ENCODE measurements at places on chromosomes 7 and 10.

- no peak for DNase-seq
Measured at GRCh38 chr10:51176976-51177695, 102.8 kb downstream of the PRKG1 start.

GRCh38 chr7:1972744-1973143 is 260.0 kb downstream of the MAD1L1 start:
- no peak for DNase-seq

- DNase-seq, result no peak
Measured at GRCh38 chr7:29177963-29178600, 16.5 kb upstream of the CHN2 start.

GRCh38 chr10:132419538-132420468 is 22.8 kb downstream of the PWWP2B start:
- DNase-seq, result no peak

- DNase-seq, result no peak
Measured at GRCh38 chr7:141342621-141343408, 208.4 kb upstream of the AGK start.

DNA sequence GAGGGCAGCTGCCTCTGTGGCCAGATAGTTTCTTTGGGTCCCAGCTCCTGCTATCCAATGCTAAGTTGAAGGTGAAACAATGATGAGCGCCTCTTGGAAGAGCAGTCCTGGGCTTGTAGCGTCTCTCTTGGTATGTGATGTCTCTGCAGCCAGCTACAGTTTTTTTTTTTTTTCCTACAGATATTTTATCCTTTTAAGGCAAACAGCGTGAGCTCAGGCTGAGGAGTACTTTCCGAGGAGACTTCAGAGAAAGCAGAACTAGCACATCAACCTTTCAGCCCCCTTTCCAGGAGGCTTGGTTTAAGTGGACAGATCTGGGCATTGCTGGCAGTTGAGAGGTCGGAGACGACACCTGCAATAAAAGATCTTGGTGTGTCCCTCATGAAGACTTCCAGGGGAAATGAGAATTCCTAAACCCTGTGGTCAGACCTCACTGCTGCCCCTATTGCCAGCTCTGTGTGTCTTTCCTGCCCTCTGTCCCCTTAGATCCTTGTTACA is 9.1 kb downstream of the PRKG1 start:
- no peak for DNase-seq

- no peak for DNase-seq
Measured at GRCh38 chr10:529468-530230, 159.8 kb downstream of the DIP2C start.

DNA sequence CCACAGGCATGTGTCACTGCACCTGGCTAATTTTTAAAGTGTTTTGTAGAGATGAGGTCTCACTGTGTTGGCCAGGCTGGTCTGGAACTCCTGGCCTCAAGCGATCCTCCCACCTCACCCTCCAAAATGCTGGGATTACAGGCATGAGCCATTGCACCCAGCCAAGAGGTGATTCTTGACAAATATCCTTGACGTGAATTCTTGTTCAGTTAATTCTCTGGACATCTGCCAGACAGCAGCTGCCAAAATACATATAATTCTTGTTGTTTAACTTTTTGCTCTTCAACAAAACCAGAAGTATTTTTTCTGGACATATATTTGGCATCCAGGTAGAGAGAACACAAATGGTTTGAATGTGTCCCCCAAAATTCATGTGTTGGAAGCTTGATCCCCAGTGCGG is 3.2 kb downstream of the ACADSB start:
- no peak for DNase-seq

- DNase-seq, result no peak
Measured at GRCh38 chr7:88771417-88771816, 11.9 kb downstream of the ZNF804B start.

GRCh38 chr10:133481657-133482056 is 27.9 kb downstream of the SCART1 start:
- no peak for DNase-seq

DNA sequence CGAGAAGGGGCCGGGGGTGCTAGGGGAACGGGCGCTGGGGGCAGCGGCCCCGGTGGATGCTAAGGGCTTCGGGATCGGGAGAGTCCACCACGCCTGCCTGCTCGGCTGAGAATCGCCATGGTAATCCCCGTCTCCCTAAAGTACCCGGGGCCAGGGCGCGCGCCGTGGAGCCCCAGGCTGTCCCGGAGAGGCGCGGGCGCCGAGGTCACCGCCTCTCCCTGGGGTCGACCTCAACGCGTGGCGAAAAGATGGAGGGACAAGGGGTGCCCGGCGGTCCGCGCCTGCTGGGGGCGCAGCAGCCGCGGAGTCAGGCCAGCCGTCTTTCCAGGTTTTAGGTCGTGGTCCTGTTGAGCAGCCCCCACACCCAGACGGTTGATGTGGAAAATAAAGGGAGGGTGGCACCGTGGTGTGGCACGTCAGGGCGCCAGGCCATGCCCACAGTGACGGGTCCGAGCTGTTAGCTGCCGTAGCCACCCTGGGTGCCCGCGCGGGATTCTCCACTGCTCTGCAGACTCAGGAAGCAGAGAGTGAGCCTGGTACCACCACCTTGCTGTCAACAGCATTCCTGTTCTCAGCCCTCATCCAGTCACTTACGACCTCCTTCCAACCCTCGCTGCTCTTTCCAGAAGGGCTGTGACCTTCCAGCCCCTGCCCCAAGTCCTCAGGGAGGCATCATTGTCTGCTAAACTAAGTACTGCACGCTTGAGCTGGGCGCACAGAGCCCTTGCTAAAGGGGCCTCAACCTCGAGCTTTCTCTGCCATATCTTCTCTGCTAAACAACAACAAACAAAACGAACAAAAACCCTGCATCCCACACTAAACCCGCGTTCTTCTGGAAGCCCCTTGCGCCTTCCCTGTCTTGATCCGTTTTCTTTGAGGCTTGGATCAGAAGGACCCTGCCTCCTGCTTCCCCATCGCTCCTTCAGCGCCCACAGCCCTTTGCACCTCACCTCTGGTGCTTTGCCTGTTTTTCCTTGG is 666 bp downstream of the SMKR1 start:
- DNase-seq, result no peak

GRCh38 chr10:13665516-13666262 is 78.9 kb downstream of the PRPF18 start:
- no peak for DNase-seq

- peak; percentile 46 for DNase-seq
Measured at GRCh38 chr10:68550747-68551411, 9.3 kb upstream of the TET1 start.

DNA sequence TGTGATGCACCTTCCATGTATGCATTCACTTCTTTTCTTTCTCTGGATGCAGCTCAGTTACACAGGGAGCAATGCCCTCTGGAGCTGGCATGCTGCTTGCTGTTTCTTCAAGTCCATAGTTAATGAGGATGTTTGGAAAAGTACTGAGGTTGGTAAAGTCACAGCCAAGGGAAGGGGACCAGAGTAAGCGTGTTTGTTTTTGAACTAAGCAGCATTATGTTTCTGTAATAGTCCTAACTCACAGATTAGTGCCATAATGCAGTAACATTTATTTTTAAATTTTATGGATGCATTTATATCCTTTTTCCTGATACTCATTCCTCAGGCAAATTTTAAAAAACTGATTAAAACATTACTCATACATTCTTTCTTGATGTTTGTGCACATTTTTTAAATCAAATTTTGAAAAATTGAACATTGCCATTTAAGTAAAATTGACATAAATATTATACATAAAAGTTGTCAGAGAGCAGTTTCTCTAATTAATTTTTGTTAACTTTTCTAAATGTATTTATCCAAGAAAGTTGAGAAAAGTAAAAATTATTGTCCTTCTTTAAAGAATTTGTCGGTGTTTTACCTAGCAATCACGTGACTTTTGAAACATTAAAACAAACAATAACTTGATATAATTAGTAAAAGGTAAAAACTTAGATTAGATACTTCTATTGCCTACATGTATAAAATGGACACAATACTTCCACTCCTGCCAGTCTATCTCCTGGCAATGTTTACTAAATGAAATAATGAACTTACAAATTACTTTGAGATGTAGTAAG is 659.6 kb upstream of the ANKRD30A start:
- DNase-seq, result no peak

DNA sequence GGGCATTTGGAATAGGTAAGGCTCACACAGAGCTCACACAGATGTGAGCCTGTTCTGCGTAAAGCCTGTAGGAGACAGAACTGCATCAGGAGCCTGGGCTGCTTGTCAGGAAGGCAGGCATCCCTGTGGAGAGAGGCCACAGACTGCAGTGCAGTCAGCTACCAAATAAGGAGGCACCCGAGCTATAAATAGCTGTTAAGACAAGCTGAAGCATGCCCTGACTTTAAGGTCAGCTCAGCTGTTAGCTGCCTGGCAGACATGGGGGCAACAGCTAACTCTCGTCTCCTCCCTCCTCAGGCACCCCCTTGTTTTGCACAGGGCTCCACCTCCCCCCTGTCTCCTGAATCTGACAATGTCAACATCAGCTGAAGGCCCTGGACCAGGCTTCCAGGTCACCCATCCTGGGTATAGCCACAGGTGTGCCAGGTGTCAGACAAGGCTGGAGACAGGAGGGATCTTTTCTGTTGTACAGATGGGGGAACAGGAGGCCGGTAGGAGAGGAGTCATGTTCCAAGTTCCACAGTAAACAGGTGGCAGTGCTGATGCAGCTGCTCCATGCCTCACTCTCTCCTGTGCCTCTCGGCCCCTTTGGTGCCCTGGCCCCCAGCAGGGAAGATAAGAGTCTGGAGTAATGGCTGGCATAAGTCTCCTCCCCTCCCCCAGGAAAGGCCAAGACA is 27.6 kb upstream of the MKRN1 start:
- no peak for DNase-seq

DNA sequence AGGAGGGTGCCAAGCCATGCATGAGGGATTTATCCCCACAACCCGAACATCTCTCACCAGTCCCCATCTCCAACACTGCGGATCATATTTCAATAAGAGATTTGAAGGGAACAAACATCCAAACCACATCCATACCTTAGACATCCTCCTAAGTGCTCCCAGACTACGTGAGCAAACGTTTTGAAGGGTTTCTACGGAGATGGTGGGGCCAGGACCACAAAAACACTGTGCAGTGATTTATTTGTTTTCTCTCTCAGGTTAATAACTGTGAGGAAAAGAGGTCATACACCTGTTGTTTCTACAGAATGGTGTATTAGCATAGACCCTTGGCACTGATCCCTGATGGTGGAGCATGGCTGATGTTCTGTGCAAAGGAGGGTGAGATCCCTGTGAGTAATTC is 277.8 kb downstream of the FRMD4A start:
- DNase-seq, result no peak

DNA sequence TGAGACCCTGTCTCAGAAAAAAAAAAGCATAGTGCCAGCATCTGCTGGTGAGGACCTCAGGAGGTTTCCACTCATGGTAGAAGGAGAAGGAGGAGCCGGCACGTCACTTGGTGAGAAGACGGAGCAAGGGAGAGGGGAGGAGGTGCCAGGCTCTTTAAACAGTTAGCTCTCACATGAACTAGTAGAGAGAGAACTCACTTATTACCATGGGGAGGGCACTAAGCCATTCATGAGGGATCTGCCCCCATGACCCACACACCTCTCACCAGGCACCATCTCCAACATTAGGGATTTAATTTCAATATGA is 62.9 kb upstream of the VKORC1L1 start:
- DNase-seq, result no peak

DNA sequence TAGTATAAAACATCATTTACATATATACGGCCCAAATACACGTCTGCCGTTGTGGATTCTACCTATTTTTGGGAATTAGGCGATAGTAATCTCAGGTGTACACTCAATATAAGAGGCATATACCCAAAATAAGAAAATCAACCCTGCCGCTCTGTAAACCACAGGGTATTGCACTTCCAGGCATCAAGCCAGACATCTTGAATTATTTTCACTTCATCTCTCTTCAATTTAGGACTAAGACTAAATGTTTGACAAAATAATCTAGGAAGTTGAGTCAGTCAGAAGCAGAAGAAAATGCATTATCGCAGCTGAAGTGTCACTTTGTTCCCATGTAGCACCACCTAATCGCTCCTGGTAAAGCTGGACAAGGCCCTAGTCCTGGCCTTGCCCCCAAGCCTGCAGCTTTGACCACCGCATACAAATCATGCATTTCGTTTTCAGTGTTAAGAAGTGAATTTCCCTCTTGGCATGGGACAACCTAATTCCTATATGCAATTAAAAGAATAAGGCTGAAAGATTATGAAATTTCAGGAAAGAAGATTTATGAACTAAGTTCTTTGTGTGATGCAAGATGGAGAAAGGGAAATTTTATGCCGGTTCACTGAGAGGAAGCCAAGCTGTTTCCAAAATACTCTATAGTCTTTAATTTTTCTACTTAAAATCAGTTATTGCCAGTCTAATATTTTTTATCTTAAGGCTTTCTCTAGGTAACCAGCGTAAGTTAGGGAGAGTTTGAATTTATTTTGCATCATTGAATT is 26.0 kb downstream of the CABCOCO1 start:
- DNase-seq, result no peak

DNA sequence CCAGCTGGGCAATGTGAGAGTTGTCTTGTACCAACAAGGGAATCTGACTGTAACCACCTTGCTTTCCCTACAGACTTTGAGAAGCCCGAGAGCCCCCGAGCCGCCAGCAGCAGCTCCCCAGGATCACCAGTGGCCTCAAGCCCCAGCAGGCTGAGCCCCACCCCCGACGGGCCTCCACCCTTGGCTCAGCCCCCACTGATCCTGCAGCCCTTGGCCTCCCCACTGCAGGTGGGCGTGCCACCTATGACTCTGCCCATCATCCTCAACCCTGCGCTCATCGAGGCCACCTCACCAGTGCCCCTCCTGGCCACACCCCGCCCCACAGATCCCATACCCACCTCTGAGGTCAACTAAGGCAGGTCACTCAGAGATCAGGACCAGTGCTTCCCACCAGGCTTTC is 13.5 kb upstream of the NFKB2 start:
- DNase-seq, result no peak

- peak; percentile 99 for DNase-seq
Measured at GRCh38 chr7:100874577-100875355, at the start of gene SRRT. SRRT (plus strand) TSS chr7:100875103; CDS start chr7:100875591, 488 bp downstream.

- no peak for DNase-seq
Measured at GRCh38 chr7:45687185-45687560, 113.0 kb downstream of the ADCY1 start.

DNA sequence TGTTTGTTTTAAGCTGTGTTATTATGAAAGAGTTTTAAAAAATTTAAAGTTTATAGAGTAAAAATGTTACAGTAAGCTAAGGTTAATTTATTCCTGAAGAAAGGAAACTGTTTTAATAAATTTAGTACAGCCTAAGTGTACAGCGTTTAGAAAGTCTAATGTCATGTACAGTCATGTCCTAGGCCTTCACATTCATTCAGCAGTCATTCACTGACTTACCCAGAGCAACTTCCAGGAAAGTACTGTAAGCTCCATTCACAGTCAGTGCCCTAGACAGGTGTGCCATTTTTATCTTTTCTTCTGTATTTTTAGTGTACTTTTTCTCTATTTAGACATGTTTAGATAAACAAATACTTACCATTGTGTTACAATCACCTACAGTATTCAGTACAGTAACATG is 126.8 kb downstream of the TPK1 start:
- DNase-seq, result no peak

DNA sequence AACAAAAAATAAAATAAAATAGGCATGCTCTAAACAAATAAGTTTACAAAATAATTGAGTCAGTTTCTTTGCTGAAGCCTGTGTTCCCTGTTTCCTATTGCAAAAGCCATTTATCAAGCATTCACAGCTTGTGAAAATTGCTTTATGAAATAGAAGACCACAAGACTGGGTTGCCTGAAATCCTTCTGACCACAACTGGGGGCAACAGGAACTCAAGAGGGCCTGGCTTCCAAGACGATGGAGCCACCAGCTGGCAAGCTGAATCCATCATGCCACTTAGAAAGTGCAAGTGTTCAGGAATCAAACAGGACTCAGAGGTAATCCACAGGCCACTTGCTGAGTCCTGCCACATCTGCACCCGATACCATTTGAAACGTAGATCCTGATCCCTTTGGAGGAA is 752 bp upstream of the ABCA13 start:
- DNase-seq, result no peak
